ENCODE measurements at places on chromosomes 12 and 14.

DNA sequence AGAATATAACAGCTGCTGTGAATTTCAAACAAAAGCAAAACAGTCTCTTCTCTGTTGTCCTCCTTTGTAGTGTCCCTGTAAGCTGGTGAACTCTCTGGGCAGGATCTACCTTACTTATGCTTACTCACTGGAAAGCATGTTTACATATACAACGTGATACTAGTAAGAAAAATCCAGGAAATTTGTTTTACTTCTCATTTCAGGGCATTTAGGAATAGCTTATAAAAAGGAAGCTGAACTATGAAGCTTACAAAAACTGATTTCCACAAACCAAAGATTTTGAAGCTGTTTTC lies 311.0 kb downstream of the NOVA1 start:
- no peak for DNase-seq

- no peak for DNase-seq
Measured at GRCh38 chr14:31200702-31200990, 6.9 kb downstream of the HECTD1 start.

- DNase-seq = peak; percentile 60
Measured at GRCh38 chr14:93906341-93907329, 20.5 kb upstream of the FAM181A start.

DNA sequence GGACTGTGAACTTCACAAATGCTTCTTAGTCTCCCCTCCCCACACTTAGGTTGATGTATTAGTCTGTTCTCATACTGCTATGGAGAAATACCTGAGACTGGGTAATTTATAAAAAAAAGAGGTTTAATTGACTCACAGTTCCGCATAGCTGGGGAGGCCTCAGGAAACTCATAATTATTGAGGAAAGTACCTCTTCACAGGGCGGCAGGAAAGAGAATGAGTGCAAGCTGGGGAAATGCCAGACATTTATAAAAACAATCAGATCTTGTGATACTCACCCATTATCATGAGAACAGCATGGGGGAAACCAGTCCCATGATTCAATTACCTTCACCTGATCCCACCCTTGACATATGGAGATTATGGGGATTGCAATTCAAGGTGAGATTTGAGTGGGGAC lies 178.8 kb downstream of the SLC38A4 start:
- DNase-seq = no peak

DNA sequence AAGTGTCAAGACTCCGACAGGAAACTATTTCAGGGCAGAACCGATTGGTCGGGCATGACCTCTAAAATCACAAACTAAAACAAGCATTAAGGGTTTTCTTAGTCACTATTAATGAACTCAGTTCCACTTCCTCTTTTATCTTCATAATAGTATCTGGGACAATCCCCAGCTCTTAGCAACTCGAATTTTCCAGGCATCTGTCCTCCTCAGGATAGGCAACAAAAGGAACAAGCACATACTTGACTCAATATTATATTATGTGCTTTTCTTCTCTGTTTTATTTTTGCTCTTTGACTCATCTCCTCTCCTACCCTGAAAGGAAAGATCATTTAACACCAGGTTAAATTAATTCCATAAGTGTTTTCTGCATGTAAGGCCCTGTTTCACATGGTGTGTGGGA lies 638.3 kb upstream of the TBX3 start:
- no peak for DNase-seq

GRCh38 chr12:93373961-93374656 lies 3.6 kb upstream of the NUDT4 start:
- no peak for DNase-seq

- DNase-seq = no peak
Measured at GRCh38 chr12:116370004-116370404, 92.5 kb upstream of the MED13L start.

DNA sequence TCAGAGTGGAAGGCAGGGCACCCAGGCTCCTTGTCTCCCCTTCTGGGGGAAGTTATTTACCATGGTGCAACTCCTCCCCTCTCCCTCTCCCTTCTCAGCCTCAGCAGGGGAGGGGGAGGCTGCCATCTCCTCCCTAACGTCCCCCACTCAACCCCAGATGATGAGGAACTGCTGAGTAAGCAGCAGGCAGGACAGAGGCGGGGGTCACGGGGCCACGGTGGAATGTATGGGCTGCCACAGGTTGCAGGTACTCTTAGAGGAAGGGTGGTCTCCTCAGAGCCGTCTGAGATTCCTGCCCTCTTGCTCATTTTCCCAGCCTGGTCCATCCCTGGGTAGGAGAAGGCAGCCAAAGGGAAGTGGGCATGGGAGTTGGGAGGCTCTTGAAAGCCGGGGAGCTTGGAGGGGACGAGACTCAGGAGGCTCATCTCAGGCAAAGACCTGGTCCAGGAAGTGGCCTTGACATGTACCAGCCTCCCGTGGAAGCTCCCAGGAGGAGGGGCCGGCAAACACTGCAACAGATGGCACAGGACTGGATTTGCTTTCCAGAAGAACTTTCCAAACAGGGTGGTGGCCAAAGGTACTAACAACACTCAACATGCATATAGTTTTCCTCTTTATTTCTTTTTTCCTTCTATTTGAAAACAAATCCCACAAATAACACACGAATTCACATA lies 19.0 kb downstream of the RIN3 start:
- DNase-seq = no peak

- DNase-seq = no peak
Measured at GRCh38 chr12:8080120-8080519, 2.0 kb upstream of the NECAP1 start.

DNA sequence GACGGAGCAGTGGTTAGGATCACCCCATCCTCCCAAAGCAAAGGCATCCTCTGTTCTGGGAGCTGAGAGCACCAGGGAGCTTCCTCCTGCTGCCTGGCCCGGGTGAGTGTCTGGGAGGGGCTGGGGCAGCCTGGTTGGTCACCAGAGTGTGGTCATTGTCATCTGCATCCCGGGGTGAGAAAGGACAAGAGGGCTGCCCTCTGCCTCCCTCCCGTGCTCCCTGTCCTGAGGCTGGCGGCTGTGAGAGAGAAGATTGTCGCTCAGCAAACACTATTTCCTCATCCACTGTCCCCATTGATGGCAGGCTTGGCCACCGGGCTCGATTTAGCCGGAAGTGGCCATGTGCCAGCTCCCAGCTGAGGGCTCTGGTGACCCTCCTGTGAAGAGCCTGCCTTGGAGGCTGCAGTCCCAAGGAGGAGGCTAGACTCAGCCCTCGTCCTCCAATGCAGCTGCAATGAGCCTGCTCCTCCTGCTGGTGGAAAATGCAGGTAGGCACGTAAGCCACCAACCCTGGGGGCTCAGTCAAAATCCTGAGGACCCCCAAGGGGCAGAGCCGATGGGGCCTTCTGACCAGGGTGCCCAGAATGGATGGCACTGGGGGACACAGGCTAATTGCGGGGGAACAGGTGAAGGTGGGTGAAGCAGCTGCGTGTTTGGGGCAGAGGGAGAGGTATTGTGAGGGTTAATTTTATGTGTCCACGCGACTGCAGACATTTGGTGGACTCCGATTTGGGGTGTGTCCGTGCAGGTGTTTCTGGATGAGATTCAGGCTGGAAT lies 155.7 kb downstream of the KIF26A start:
- no peak for DNase-seq

- peak; percentile 28 for DNase-seq
Measured at GRCh38 chr12:64098709-64099354, 123.3 kb downstream of the KICS2 start.

- DNase-seq = no peak
Measured at GRCh38 chr12:102722147-102722546, 194.9 kb downstream of the PAH start.

DNA sequence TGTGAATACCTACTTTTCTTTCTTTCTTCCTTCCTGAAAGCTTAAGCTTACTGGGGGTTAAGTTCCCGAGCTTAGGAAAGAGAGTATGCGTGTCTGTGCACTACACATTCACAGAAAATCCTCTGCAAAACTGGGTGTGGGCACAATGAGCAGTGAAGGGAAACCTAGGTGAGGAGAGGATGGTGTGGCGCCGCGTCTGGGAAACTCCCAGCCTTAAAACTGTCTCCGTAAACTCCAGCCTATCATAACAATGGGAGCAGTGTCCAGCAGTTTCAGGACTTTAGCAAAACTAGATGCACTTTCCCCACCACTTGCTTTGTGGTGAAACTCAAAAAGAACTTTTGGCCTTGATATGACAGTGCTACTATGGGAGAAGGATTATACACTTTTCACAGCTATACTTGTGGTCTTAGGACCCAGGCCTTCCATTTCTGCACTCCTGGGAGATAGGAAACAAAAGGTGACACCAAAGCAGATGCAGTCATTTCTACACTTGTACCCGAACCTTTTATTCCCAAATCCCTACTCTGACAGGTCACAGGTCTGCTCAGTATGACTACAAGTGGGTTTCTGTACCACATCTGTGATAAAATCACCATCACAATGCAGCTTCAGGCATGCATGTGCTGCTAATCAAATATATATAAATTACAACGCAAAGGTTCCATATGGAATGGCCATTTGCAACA lies 10.4 kb downstream of the AKAP5 start:
- no peak for DNase-seq

DNA sequence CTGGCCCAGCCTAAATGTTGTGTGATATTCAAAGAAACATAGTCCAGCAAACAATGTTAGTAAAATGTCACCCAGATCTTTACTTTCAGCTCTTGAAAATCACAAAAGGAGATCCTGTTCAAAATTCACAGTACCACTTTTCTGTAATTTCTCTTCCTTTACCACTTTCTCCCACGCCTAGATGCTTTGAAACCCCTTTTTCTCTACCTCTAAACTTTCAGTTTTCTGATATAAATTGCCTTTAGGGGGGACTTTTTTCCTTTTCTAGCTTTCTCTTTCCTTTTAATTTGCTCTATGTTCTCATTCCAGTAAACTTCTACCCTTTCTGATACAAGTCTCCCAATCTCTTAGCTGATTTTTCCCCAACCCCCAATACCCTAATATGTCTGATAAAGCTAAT lies 101.8 kb downstream of the LMO3 start:
- no peak for DNase-seq

GRCh38 chr12:6771091-6771495 lies 1.2 kb upstream of the LAG3 start:
- DNase-seq = no peak

DNA sequence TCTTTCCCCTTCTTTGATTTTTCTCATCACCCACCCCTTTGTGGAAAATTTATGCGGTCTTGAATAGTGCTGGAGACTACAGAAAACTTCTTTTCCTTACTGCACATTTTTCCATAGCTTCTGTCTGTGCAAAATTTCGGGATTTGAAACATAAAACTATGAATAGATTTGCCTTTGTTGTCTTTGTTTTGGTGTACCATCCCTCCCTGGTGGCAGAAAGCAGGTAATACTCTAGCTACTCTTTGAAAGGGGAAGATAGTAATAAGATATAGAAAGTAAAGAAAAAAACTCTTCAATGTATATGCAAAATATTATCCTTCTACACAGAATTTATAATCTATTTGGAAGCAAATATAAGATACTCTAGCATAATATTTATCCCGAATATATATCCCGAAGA lies 79.1 kb upstream of the LMO3 start:
- no peak for DNase-seq

DNA sequence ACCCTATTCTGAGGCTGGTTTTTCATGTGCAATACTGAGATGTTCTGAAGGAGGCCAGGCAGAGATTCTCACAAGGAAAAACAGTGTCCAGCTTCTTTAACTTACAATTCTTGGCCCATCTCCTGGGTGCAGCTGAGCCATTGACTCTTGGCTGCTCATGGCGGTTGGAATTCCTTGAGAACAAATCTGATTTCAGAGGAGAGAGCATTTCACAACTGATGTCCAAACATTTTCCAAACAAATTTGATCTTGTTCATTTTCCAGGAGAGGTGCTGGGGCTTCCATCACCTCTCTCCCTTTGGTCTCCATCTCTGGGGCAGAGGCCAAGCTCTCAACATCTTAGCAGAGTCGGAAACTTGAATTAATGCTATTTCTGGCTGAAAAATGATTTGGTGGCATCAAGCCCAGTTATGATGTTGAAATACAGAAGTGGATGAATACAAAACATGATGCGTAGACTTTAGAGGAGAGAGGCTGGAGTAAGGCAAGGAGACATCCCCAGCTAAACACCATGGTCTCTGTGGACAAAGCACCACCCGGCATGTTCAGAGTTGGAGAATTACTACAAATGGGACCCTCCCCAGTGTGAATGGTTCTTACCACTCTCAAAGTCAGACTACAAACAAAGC lies 593.0 kb downstream of the VRK1 start:
- DNase-seq = no peak

DNA sequence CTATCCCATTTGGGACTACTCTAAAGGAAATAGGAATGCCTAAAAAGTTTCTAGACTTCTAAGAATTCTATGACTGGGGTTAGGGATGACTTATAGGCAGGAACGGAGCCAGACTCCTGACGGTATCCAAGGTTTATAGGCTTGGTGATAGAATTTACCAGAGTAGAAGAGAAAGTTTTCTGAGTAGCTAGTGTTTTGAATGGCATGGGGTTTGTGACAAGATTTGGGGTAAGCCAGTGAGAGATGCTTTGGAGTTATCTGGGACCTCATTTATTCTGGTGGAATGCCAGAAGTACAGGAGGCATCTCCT lies 444.6 kb downstream of the RAD51B start:
- no peak for DNase-seq

GRCh38 chr12:90128526-90128925 lies 419.9 kb upstream of the ATP2B1 start:
- no peak for DNase-seq

GRCh38 chr12:66733839-66734238 lies 55.0 kb upstream of the GRIP1 start:
- no peak for DNase-seq

GRCh38 chr12:86257134-86257533 lies 943 bp upstream of the MGAT4C start:
- peak; percentile 37 for DNase-seq

DNA sequence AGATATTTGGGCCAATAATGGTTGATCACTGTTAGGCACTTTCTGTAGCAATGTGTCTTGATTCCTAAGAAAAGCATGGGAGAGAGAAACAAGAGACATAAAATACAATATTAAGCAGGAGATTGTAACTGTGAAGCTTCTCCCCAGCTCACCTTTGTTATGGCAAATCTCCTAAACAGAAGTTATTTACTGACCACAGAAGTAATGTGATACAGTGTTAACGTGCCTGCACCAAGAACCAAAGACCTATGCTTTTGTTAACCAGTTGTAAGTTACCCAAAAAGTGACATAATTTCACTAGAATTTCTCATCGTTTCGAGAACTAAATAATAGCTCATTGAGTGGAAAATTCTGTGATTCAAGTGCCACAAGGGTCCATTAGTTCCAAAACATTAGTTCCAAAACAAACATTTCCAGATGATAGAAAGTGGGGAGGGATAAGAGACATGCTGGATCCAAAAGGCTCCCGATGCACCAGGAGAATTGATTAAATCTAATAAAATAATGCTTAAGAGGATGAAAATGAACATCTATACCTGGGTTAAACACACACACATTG lies 14.3 kb downstream of the RERG start:
- DNase-seq = peak; percentile 30

DNA sequence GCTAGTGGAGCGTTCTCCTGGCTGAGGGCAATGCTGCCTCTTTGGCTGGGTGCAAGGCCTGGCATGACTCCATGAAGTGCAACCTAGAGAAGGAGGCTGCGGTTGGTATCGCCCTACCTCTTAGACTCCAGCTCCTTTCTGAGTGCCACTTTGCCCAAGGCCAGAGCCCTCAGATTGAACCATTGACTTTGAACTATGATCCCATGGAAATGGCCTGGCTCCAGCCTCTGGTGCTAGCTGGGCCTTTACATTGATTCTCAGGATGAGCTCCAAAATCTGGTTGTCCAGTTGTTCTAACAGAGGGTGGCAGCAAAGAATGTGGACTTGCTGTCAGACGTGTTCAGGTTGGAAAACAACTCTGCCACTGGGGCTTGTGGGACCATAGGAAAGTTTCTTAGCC lies 16.1 kb upstream of the SMOC1 start:
- no peak for DNase-seq

Measured in NCI-H1105 treated with DMSO at 0.1 percent for 48 hours (cell line).